ENCODE measurements at places on chromosomes 1 and 21.

DNA sequence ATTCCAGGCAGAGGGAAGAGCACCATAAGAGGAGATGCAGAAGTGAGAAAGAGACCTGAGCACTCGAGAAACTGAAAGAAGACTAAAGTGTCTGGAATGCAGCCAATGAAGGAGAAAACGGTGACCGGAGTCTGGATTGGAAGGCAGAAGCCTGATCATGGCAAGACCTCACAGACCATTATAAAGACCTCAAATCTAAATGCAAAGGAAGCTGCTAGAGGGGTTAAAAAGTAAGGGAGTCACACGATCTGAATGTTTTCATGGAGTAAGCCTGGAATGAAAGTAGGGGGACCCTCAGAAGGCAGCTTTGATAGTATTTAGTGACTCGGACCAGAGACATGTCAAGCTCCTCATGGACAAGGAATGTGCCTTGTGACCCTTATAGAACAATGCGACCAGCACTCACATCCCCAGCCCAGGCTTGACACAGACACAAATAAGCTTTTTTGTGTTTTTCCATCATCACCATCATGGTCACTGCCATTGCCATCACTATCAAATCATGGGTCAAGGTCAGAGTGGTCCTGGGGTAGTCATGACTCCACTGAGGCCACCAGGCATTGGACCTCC, 183.6 kb downstream of the SEC16B start:
- peak; percentile 15 for DNase-seq

DNA sequence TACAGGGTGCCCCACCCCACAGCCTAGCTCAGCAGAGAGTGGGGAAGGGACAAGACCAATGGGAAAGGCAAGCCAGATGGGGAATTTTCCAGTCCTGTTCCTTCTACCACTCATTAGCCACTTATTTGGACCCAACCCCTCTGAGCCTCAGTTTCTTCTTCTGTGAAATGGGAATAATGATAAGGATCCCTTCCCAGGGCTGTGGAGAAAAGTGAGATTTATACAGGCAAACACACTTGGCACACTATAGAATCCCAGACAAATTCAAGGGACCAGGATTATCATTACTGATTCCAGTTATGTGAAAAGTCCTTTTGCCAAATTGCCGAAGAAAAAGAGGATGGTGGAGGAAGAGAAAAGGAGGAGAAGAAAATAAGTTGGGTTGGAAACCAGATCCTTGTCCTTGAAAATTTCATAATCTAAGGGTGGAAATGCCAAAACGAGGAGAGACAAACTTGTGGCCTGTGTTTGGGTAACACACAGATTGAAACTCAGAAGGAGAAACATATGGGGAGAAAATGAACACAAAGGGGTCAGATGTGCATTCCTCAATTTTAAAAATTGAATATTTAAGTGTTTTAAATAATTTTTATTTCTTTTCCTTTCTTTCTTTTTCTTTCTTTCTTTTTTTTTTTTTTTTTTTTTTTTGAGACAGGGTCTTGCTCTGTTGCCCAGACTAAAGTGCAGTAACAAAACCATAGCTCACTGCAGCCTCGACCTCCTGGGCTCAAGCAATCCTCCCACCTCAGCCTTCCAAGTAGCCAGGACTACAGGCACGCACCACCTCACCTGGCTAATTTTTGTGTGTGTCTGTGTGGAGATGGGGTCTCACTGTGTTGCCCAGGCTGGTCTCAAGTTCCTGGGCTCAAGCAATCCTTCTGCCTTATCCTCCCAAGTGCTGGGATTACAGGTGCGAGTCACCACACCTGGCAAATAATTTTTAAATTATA, 9.6 kb downstream of the CAPN2 start:
- no peak for DNase-seq

DNA sequence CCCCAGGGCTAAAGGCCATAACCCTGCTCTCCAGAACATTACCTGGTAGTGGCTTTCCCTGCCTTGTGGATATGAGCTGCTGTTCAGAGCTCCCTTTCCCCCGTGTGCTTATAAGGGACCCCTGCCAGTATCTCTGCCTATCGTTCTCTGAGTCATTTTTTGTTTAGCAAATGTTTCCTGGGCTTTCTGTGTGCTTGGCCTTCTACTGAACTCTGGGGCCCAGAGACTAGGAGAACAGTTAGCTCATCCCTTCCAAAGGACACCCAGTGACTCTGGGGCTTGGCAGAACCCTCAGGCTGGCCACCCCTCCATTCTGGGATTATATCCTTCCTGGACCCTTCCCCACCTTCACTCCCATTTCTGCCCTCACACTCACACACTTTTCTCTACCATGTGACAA, 80.8 kb upstream of the POU3F1 start:
- DNase-seq = peak; percentile 25

- no peak for DNase-seq
These were observed 9.1 kb upstream of the SCYL3 start for GRCh38 chr1:169902751-169903150.
